ENCODE measurements at places on chromosomes 7 and 10.

GRCh38 chr10:59285848-59286247 lies 76.5 kb downstream of the FAM13C start:
- DNase-seq = no peak

- no peak for DNase-seq
Measured at GRCh38 chr7:157614457-157615020, 277.7 kb downstream of the DNAJB6 start.

DNA sequence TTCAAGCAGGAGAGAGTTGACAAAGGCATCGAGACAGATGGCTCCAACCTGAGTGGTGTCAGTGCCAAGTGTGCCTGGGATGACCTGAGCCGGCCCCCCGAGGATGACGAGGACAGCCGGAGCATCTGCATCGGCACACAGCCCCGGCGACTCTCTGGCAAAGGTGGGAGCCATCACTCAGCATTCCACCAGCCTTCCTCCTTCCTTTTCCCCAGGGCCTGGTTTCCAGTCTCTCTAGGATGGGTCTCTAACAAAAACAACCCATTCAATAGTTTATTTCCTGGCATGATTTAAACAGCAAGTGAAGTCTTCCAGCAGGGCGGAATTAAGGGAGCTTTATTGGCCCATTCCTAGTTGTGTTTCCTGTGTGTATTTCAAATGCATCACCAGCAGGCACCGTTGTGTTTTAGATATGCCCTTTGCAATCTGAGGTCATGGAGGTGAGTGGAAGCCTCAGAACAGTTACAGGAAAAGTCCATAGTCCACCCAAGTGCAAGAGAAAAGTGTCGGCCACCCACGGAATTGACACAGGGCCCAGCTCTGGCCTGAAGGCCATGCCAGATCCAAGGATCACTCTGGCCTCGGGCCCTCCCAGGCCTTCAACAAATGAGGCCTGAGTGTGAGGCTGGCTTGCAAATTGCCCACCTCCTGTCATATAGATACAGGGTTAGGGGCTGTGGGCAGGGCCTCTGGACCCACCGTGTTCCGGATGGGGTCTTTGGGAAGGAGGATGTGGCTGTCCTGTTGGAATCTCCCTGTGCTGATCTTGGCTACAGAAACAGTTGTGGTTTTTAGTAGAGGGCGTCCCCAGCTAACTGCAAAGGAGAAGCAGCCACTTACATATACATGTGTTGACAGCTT lies 46.9 kb upstream of the TRIM8 start:
- DNase-seq = no peak

DNA sequence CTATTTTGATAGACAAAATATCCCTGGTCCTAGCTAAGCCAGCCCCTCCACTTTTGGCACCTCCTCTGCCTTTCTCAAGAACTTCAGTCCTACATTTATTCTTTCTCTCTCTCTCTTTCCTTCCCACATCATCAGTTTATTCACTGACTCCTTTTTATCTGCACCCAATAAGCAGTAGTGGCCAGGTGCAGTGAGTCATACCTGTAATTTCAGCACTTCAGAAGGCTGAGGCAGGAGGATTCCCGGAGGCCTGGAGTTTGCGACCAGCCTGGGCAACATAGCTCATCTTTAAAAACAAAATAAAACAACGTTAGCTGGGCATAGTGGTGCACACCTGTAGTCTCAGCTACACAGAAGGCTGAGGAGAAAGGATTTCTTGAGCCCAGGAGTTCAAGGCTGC lies 19.4 kb upstream of the NRP1 start:
- DNase-seq = no peak

- no peak for DNase-seq
Measured at GRCh38 chr10:100688201-100688600, 57.2 kb upstream of the PAX2 start.

DNA sequence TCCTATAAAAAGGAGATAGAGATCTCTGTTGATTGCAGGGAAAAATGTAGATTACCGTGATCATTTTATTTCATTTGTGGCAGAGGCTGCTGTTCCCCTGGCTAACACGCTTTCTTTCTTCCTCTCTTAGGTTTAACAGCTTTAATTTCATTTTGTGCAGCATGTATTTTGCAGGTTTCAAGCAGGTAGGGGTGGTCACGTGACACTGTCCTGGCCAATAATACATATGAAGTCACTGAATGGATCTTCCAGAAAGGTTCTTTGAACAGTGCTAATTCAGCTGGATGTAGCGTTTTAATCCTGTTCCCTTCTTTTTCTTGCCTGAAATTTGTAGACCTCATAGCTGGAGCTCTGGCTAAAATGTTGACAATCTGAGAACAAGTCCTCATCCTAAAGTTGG lies 3.6 kb upstream of the EPHB6 start:
- no peak for DNase-seq

DNA sequence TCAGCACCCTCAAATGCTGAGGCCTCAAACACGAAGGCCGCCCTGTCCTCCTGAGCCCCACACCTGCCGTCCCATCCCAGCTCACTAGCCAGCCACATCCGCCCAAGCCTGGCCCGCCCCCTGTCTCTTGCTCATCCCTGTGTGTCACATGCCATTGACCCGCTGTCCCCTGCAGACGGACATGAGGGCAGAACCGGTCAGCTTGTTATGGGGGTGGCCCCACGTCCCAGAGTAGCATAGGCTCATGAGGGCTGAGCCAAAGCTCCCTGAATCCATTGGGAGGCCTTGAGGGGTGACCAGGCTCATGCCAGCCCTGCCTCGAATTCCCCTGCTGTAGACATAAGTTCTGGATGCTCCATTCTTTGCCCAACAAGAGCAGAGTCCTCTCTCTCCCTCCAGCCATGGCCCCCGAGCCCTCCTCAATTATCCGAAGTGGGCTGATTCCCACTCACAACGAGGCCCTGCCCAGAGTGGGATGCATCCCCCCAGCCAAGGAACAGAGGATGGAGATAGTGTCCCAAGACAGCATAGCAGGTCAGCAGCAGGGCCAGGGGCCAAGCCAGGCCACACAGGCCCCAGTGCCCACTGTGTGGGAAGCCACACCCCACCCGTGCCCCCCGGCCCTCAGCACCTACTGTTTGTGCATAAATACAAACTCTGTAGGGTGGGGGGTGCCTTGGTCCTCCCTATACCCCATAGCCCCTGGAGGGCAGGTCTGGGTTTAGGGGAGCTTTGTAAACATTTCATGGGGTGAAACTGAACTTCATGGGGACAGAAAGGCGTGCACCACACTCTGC lies 42.1 kb downstream of the EBF3 start:
- no peak for DNase-seq

DNA sequence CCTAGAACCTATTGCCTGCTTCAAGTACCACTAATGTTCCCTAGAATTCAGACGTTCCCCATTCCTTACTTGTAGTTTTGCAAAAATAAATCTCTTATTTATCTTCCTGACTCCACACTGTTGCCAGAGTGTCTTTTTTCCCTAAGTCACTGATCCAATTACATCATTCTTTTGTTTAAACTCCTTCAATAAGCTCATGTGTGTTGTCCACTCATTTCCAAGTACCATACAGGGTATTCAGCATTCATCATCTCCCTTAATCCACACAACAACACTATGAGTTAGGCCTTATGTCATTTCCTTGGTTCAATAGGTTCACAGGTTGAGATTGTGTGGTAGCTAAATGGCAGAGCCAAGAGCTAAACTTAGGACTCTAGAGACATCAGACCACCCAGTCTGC lies 119.9 kb upstream of the RHOBTB1 start:
- no peak for DNase-seq

DNA sequence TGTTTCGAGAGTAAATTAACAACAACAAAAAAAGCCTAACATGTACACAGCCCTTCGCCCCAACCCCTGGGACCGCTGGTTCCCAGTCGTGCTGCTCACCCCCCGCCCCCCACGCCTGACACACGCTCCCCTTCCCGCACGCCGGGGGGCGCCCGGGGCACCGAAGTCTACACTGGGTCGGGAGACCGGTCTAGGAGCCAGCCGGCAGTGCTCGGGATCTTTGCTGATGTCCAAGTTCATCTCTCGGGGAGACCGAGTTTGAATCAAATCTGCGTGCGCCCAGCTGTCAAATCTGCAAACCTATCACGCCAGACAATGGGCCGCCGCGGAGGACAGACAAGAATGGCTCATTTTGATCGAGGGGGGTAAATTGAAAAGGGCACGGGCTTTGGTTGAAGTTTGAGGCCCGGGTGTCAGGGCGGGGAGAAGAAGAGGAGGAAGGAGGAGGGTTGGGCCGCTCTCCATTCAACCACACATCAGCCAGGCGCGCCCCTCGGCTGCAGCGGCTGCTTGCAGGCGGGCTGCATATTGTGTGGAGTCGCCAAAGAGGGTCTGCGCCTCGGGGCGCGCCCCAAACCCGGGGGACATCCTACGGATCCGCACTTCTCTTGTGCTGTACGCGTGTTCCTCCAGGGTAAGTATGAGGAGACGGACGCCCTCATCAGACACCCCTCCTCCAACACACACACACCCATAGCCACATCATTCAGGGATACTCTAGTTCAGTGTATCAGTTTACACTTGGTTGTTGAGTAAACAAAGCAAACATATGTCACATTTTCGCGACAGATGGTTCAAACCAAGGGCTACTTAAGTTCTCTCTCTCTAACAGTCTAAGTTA lies 1.3 kb upstream of the GFRA1 start:
- DNase-seq = no peak

DNA sequence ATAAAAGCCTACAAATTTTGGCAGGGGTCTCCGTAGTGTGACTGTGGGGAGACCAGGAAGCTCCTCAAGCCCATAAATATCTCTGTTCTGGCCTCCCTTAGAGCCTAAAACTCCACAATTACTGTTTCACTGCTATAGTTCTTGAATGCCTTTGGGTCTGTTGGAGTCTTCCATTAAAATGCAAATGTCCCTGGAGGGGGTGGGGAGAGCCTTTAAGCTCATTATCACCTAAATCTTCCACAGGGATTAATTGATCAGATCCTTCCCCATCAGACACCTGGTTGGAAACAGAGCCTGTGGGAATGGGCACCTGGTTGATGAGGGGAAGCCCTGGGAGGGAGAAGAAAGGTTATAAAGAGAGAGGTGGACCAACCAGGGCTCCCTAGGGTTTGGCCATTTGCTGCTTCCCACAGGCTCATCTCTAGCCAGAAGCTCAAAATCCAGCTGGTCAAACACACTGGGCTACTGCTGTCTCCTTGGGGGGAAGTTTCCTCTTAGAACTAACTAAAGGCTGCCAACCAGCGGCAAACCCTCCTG lies 718.2 kb downstream of the LRMDA start:
- DNase-seq = no peak

DNA sequence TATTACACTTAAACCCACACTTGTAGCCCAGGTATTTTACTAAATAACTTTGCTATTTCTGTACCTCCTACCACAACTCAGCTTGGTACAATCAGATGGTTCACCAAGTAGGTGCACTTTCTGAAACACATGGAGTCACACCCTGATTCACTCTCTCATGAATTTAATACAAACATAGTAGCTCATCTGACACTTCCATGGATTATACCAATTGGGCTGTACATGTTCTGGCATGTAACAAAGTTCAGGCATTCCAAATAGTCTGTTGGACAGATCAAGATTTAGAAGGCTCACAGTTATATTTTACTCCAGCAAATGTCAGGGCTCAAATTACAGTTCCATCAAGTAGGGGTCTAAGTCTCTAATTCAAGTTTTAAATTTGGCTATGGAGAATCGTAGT lies 62.2 kb upstream of the RNF148 start:
- no peak for DNase-seq

- DNase-seq = no peak
Measured at GRCh38 chr10:89210794-89211425, 3.8 kb upstream of the CH25H start.
